Stimulated activated naive CD4-positive, alpha-beta T cell (primary cell): ENCODE measurements at places on chromosomes 1 and 21.
A peak's percentile ranks its signal among the peaks of the same experiment; 100 is the strongest.

DNA sequence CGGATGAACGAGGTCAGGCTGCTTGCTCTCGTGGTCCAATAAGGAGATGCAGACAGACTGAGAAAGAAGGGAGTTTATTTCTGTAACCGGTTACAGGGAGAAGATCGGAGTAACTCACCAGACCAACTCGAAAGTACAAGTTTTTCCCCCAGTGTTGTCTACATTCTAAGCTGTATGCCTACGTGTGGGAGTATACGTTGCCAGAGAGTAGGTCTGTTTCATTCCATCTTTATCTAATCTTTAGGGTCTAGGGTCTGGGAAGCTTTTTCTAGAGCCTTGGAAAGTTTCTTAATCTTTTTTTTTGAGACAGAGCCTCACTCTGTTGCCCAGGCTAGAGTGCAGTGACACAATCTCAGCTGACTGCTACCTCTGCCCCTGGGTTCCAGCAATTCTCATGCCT is 4.7 kb upstream of the PADI1 start:
- DNase-seq, result no peak

- DNase-seq, result no peak
Observed at GRCh38 chr1:5949085-5949760, 43.0 kb downstream of the NPHP4 start.

DNA sequence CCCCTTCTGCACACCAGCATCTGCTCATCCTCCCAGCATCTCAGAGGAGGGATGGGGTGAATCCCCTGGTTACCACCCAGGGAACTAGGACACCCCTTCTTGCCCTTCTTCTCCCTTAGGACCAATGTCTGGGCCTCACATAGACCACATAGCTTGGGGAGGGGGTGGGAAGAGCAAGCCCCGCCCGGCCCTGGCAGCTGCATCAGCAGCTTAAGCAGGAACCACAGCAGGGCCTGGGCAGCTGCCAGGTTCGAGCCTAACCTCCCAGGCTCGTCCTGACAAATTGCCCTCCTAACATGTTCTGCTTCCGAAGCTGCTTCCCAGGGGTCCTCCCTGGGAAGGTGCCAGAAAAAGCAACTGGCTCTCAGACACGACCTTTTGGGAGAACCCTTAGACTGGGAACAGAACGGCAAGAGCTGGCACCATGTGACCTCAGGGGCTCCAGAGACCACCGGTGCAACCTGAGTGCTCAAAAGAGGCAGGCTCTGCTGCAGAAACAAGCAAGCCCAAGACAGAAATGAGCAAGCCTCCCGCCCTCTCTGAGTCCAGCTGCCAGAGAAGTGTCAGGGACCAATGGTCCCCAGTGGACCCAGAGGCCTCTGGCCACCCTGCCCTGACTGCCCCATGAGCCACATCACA is 18.4 kb upstream of the CLSTN1 start:
- DNase-seq, result no peak

GRCh38 chr1:29549001-29549400 is 312.7 kb downstream of the PTPRU start:
- DNase-seq, result no peak

DNA sequence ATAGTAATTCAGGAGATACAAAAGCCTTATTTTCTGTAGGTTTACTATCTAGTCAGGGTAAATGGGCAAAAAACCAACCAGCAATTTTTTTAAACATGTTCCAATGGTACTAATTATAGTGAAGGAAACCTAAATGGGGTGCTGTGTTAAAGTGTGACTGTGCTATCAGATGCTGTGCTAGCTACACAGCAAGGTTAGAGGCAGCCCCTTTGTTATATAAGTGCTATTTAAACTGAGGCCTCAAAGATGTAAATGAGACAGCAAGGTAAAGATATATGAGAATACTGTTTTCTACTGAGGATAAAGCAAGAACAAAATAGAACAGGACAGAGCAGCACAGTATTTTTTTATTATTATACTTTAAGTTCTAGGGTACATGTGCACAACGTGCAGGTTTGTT is 305.4 kb upstream of the RGS18 start:
- DNase-seq, result no peak

DNA sequence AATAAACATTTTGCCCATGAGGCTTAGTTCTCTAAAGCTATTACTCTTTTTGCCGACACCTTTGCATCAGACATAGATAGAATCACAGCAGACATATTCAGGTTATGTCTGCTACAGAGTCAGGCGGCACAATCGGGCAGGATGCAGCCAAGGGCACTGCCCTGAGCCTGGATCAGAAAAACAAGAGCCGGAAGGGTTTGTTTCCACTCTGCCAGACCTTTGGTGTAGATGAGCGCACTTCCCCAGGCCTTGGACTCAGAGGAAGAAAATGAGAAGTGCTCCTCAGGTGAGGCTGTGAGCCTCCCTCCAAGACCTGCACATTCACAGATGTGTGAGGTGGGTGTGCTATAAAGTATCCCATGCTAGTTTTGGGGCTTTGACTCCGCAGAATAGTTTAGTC is 43.7 kb downstream of the GNG12 start:
- no peak for DNase-seq

GRCh38 chr1:10515976-10516750 is 41.4 kb downstream of the PEX14 start:
- no peak for DNase-seq

- DNase-seq, result no peak
Observed at GRCh38 chr1:165409657-165410358, 35.1 kb downstream of the RXRG start.

DNA sequence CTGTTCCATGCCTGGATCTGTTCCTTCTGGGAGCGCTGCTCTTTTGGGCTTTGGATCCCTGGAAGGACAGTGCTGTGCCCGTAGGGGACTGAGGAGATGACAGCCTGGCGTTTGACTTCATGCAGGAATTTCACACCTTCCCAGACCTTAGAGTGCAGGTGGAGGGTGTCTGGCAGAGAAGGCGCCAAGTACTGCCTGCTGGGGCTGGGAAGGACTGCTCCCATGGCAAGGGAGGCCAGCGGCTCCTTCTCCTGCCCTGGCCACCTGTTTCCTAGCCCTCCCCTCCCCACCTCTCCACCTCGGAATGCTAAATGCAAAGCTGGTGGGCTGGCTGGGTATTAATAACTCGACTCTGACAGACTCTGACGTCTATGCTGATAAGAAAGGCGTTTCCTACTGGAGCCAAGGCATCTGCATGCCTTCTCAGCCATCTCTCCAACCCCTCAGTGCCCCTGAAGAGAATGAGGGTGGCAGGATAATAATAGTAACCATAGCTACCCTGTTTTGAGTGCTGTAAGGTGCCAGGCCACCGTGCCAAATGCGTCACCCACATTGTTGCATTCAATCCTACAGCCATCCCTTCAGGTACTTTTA is 17.5 kb upstream of the PDIK1L start:
- DNase-seq, result no peak

GRCh38 chr1:15304708-15305467 is 57.9 kb downstream of the FHAD1 start:
- DNase-seq, result no peak

GRCh38 chr21:14858311-14858710 is 206.5 kb downstream of the NRIP1 start:
- no peak for DNase-seq

- DNase-seq, result no peak
Observed at GRCh38 chr1:95778217-95778616, 544.2 kb downstream of the RWDD3 start.

- no peak for DNase-seq
Observed at GRCh38 chr1:90782046-90782445, 64.9 kb upstream of the BARHL2 start.

- DNase-seq, result no peak
Observed at GRCh38 chr1:211482306-211482705, 9.7 kb downstream of the RD3 start.

DNA sequence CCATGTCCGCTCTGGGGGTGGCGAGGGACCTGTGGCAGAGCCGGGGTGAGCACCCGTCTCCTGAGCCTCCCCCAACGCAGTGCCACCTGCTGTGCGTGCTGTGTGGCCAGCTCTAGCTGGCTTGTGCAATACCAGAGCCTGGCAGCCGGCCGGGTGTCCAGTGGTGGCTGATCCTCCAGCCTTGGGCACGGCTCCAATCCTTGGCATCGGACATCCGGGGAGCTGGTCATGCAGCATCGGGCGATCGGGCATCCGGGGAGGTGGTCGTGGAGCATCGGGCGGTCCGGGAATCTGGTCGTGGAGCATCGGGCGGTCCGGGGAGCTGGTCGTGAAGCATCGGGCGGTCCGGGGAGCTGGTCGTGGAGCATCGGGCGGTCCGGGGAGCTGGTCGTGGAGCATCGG is 8.1 kb downstream of the SLX9 start:
- DNase-seq, result no peak

- no peak for DNase-seq
Observed at GRCh38 chr21:29125191-29125590, 5.3 kb upstream of the MAP3K7CL start.

DNA sequence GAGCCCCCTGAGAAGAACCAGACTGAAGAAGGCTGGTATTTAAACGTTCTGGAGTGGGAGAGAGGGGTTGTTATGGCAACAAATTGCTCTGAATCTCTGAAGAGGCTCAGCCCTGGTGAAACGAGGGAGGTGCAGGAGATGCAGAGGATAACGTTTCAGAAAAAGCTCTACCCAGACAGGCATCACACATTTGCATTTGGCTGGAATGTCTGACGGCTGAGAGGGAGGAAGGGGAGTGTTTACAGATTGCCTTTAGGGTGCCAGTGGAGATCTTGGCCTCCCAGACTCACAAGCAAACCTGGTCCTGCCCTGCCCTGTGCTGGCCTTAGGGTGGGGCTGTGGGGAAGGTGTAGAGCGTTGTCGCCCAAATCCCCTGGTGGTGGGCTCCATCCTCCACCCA is 169.0 kb upstream of the AJAP1 start:
- no peak for DNase-seq

- no peak for DNase-seq
Observed at GRCh38 chr21:19547951-19548840, 1144.6 kb upstream of the TMPRSS15 start.

GRCh38 chr1:31072304-31072746 is 6.8 kb upstream of the PUM1 start:
- no peak for DNase-seq

GRCh38 chr1:66757722-66758240 is 5.5 kb downstream of the DYNLT5 start:
- DNase-seq, result no peak

- no peak for DNase-seq
Observed at GRCh38 chr1:20958430-20958829, 171.3 kb upstream of the HP1BP3 start.

DNA sequence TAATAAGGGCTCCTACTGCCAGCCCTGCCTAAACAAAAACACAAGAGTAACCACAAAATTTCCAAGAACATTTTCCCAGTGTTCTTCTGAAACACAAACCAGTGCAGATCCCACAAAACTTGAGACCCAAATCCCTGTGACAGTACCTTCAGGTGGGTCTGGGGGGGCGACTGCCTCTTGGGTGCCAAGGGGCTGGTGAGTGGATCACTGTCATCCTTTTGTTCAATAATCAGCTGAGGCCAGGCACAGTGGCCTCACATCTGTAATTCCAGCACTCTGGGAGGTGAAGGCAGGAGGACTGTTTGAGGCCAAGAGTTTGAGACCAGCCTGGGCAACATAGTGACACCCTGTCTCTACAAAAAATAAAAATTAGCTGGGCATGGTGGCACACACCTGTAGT is 87.6 kb downstream of the GLIS1 start:
- DNase-seq, result no peak

DNA sequence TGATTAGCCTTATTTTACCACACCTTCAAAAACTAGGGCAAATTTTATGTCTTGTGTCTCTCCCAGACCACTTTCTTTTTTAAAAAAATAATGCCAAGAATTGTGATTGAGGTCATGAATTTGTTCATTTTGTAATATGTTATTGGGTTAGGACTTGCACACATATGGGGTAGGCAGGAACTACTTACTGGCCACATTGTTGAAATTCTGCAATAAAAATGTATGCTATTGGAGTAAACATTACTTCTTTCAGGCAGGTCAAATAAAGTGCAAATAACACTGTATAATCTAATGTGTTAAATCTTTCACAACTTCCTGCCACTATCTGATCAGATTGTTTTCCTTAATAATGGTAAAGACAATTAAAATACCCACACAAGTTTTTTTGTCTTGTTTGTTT is 166.6 kb upstream of the COL11A1 start:
- no peak for DNase-seq

GRCh38 chr21:43949499-43950208 is 62.5 kb upstream of the TRAPPC10 start:
- peak; percentile 12 for DNase-seq
